ENCODE measurements at places on chromosomes 11 and 22. TPM values are rescaled to one million over a fixed set of nuclear protein-coding genes. Genes with fewer than 3 reads are reported as not detected.

- no peak for DNase-seq
- H3K27me3 ChIP-seq: no peaks in the 10 kb centered on the region
- H3K4me3 ChIP-seq: no peak overlapping the region
Measured at GRCh38 chr11:61158691-61159381, 2.4 kb downstream of the VPS37C start.

GRCh38 chr11:126282736-126283591 is at the start of gene TIRAP:
Gene TIRAP, plus strand, starts transcription at chr11:126283093. Its CDS starts 7,802 bp downstream, at chr11:126290895.
- peaks cover 34% of the 10 kb centered on the region for H3K4me1 ChIP-seq
- no peaks in the 10 kb centered on the region for H3K27me3 ChIP-seq
- peak within 1 kb of the TSS; percentile 98 for H3K4me3 ChIP-seq

GRCh38 chr11:16860617-16861016 is 122.2 kb downstream of the C11orf58 start:
- H3K4me3 ChIP-seq: no peak overlapping the region
- no peaks in the 10 kb centered on the region for H3K27me3 ChIP-seq
- H3K4me1 ChIP-seq: peaks cover 2% of the 10 kb centered on the region
- H3K36me3 ChIP-seq: no peaks in the 10 kb centered on the region

- no peak overlapping the region for H3K27ac ChIP-seq
- no peaks in the 10 kb centered on the region for H3K27me3 ChIP-seq
- H3K4me1 ChIP-seq: no peaks in the 10 kb centered on the region
- no peak overlapping the region for H3K4me3 ChIP-seq
Measured at GRCh38 chr22:47822422-47822821, 1060.0 kb downstream of the TBC1D22A start.

DNA sequence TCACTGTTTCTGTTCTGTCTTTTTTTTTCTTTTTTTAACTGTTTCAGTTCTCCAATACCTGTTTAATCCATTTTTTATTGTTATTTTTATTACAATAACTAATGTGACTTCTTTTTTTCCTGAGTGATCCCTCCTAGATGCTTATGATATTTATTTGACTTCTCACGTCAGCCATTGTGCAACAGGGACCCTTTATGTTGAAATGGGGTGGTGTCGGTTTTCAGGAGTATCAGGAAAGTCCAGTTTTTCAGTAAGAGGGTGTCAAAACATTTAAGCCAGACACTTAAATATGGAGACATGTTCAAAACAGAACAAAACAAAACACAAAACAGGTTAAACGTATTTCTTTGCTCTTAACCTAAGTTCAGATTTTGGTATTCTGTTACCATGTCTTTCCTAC is 418.8 kb downstream of the DYNC2H1 start:
- no peak for DNase-seq
- H3K27ac ChIP-seq: no peak overlapping the region
- no peaks in the 10 kb centered on the region for H3K36me3 ChIP-seq
- H3K27me3 ChIP-seq: peaks cover 3% of the 10 kb centered on the region

DNA sequence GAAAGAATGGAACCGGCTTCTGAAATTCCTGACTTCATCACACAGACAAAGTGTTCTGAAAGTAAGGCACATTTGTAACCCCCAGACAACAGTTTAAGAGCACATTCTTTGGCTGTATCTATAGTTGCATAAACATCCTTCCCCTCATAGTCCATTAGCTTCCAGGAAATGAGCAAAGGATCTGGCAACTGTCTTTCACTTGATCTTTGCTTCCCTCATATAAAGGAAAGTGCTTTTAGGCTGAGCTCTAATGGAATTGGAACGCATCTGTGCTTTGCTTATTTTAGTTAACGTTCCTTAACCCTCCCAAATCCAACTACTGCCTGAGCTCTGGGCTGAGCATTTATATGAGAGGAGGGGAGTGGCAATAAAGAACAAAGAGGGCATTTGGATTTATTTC is 76.9 kb upstream of the API5 start:
- no peak overlapping the region for H3K4me3 ChIP-seq
- no peak for DNase-seq
- H3K36me3 ChIP-seq: no peaks in the 10 kb centered on the region
- no peaks in the 10 kb centered on the region for H3K4me1 ChIP-seq
- no peak overlapping the region for H3K27ac ChIP-seq

- no peak overlapping the region for H3K27ac ChIP-seq
- H3K27me3 ChIP-seq: no peaks in the 10 kb centered on the region
- H3K4me3 ChIP-seq: no peak overlapping the region
- no peaks in the 10 kb centered on the region for H3K36me3 ChIP-seq
- no peak for DNase-seq
Measured at GRCh38 chr11:62398011-62398994, 20.5 kb upstream of the SCGB1A1 start.

- H3K27me3 ChIP-seq: peaks cover 6% of the 10 kb centered on the region
- peaks cover 35% of the 10 kb centered on the region for H3K4me1 ChIP-seq
- H3K4me3 ChIP-seq: no peak overlapping the region
- H3K36me3 ChIP-seq: peaks cover 2% of the 10 kb centered on the region
- no peak overlapping the region for H3K27ac ChIP-seq
Measured at GRCh38 chr11:93519179-93519578, 24.0 kb downstream of the SMCO4 start.

The GLYATL2 gene
- total RNA-seq: not detected

The PKNOX2 gene
- not detected for total RNA-seq

The MAPK8IP1 gene
- 0.86 TPM for total RNA-seq

The GGTLC3 gene
- not detected for total RNA-seq

The SCGB1C1 gene
- total RNA-seq: not detected

The MS4A4A gene
- total RNA-seq: not detected

The TRIM34 gene
- 17.5 TPM for total RNA-seq

Measured in activated naive CD8-positive, alpha-beta T cell treated with anti-CD3 and anti-CD28 coated beads, Interleukin-2, amount 10 ng/mL, durations not matched to agents 7 days and 5 days (primary cell).